M059J (cell line): ENCODE measurements at places on chromosomes 4 and X.

- DNase-seq = no peak
Observed at GRCh38 chr4:114343015-114343414, 255.6 kb upstream of the UGT8 start.

DNA sequence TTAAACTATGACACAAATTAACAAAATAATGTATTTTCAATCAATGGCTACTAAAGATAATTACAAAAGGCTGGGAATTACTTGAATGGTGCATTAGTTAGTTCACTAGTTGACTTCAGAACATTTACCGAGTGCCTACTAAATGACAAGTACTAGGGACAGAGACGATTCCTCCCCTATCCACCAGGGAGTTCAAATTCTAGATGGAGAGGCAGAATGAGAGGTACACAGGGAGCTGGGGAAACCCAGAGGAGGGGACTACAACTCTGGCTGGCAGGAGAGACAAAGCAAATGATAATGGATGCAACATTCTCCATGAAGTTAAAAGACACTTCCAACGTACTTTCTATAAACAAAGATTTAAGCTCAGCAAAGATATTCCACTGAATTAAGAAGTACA, 43.1 kb upstream of the MCF2 start:
- DNase-seq = no peak

DNA sequence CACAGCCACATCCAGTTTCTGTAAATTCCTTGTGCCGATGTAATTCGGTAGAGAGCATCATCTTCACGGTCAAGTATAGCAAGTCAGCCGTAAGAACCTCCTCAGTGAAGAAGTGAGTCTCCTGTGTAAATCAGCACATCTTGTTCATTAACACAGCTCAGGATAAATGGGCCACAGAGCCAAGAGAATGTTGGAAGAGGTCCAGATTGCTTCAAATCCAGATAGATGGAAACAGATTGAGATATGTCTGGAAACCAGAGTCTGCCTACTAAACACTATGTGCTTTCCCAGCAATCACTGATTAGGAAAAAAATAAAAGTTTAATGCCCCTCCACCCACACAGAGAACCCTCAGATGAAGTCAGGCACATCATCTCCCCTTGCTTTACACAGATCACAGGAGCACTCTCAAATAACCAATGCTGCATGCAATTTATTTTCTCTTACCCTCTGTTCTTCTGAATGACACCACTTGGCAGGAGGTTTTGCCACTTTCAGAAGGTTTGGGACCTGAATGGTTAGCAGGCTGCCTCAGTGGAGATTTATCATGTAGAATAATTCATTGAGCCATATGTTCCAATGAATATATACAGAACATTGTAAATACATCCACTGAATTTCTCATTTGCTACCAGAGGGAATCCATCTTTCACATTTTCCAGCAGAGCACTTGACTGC, 357.7 kb downstream of the C4orf33 start:
- DNase-seq = no peak

DNA sequence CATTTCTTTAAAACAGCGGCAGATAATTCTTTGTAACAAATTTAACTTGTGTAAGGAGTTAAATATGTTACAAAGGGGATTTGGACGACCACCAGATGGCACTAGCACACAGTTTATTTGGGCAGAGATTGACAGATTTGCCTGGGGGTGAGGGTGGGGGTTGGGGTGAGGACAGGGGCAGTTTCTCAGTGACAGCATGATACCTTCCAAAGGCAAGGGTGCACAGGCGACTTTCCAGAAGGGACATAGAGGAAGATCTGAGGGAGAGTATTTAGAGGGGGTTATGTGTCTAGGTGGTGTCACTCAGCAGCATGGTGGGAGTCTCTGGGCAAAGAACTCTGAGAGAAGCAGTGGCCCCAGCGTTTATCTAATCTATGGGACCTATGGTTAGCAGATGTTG, 9.6 kb upstream of the TMA16 start:
- peak; percentile 47 for DNase-seq

DNA sequence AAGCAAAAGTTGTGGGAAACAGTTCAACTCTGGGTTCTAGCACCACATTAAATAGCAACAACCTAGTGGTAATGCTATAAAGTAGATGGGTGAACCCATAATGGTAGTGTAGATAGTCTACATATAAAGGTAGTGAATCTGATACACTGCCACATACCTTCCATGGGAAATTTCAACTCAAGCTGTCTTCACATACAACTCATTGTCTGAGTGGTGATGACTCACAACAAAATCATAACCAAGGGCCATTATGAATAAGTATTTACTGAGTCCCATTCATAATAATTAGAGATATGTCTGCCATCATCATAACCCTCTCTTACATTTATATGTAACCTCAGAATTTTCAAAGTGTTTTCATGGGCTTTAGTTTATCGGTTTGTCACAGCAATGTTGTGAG, 34.8 kb downstream of the EGF start:
- DNase-seq = peak; percentile 18

DNA sequence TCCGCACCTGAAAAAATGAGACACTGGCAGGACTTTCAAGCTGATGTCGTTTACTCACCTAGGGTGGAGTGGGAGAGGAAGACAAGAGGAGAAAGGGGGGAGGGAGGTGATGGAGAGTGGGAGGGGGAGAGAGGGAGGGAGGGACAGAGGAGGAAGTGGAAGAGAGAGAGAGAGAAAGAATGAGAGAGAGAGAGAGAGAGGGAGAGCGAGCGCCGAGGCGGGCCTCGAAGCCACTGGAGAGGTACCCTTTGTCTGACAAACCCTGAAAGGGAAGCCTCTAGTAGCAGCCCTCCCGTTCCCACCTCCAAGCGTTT, 296 bp upstream of the ADGRL3 start:
- DNase-seq = no peak

DNA sequence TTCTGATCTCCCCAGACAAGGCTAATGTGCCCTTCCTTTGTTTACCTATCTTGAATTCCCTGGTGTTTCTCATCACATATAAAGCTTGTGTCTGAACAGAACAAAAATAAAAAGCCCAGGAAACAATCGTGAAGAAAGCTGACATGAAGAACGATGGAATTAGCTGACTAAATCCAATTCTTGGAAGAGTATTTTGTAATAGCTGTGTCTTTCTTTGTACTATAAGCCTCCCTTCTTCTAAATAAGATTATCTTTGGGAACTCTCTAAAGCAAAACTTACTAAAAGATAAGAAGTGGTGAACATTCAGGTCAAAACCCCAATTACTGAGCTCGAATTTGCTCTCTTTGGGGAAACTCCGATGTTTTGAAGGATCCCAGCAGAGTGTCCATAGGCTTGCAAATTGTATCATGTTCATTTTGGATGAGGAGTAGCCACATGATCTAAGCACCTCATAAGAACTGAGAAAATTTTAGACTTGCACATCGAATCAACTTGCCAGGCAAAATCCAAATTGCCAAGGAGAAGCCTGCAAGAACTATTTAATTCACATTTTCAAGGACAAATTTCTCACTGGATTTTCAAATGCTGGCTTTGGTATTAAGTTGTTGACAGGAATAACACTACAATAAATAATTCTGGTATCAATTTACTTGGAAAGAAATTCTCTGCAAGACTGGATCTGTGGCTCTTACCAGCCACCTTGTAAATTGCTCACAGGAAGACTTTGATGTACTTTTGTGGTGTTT, 106.2 kb downstream of the LNX1 start:
- DNase-seq = no peak

GRCh38 chr4:130074096-130074495, 978.1 kb downstream of the C4orf33 start:
- no peak for DNase-seq

DNA sequence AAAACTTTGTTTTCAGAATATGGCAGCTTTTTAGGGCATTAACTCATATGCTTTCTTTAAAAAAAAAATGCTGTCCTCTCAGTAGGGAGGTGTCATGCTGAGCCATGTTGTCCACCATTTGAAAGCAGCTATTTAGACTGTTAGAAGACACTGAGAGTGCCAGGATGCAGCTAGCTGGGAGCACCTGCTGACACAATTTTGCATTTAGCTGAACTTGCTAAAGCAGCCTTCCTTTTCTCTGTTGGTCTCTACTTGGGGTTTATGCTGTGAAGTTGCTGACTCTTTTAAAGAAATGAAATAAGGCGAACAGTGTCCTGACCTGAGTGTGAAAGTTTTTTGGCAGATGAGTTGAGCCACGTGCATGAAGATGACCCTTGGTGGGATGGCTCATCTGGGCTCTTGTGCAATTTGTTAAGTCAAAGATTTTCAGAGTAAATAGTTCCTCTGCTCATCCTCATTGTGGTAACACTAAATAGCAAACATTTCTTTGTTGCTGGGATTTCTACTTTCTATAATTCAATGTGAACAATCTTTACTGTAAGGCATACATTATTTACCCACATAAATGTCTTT, 64.5 kb downstream of the CDS1 start:
- no peak for DNase-seq
